ENCODE measurements at places on chromosomes 3 and 15.

GRCh38 chr15:24956111-24956838 lies 1.5 kb downstream of the SNRPN start:
- no peak for DNase-seq

GRCh38 chr3:128788268-128788869 lies 62.4 kb downstream of the RAB7A start:
- no peak for DNase-seq

GRCh38 chr3:134446800-134447199 lies 39.0 kb downstream of the ANAPC13 start:
- DNase-seq, result no peak

- no peak for DNase-seq
Measured at GRCh38 chr15:42139596-42139995, 16.8 kb downstream of the PLA2G4F start.

DNA sequence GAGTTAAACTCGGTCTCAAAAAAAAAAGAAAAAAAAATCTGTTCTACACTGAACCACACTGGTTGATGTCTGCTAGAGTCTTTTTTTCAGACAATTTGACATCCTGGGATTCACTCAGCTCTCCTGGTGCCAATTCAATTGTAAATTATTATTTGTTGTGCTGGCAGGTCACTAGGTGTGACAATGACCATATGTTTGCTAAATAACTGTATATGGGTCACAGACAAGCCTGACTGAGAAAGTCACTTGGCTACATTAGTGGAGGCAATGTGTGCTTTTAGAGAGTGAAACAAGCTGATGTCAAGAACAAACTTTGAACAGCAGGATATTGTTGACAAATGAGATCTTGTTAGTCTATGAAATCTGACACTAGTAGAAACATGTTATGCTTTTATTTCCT lies 1379.1 kb downstream of the ZPLD1 start:
- no peak for DNase-seq

DNA sequence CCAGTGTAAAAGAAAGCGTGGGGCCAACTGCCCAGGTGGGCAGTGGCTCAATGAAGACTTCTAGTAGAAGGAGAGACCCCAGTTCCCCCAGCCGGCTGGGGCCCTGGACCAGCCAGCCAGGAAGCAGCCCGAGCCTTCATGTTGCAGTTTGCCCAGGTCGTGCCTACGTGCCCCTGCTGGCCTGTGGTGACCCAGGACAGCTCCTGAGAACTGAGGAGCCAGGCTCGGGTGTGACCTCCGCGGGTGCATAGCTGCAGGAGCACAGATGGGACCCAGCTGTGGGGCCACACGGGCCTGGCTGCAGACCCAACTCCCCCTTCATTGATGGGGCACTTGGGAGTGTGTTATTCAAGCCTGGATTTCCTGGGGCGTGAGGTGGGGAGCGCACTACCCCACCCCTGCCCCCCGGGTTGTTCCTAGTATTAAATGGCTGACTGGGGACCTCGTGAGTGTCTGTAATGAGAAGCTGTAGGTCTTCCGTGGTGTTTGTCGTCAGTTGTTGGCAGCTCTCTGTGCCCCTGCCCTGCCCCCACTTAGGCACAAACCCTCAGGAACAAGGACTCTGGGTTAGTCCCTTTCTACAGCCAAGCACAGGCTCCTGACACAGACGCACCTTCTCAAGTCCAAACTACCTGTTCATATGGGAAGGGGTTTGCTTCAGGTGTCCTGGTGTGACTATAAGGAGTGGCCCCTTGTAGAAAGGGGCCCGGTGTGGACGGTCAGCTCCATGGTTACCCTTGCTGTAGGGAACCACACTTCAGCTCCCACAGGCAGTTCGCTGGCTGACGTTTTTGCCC lies 39.1 kb downstream of the IDH2 start:
- DNase-seq, result no peak

GRCh38 chr3:127390365-127391025 lies 102.6 kb upstream of the PRR20G start:
- no peak for DNase-seq

DNA sequence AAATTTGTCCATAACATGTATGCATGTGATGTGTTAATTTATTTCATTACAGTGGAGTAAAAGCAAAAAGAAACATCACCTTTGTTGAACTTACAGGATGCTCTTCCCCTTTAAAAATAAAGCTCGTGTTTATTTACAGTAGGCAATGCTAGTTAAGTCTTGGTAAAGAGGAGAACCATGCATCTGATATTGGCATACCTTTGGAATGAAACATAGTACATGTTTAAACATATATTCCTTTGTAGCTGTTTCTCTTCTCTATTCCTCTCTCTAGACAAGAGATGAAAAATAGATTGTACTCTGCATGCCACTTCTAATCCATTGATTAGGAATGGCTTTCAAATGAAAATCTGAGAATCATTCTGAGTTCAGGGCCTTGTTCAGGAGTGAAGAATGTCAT lies 374.9 kb upstream of the CNTN4 start:
- no peak for DNase-seq

DNA sequence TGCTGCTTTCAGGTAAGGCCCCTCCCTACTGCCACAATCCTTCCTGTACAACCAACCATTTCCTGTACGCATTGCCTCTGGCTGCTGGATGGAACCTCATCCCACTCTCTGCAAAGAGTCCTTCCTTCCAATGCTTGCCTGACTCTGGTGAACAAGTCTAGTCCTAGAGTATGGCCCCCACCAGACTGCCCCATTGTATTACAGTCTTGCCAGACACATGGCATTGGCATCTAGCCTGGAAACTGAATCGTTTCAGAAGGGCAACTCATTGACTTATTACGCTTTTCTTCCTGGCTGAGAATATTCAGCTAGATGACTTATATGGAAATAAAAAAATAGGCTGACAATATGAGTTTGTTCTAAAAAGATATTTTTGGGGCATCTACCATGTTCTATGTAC lies 170.3 kb downstream of the SUCLG2 start:
- DNase-seq, result no peak

GRCh38 chr3:190911382-190911781 lies 48.9 kb upstream of the GMNC start:
- DNase-seq, result no peak

DNA sequence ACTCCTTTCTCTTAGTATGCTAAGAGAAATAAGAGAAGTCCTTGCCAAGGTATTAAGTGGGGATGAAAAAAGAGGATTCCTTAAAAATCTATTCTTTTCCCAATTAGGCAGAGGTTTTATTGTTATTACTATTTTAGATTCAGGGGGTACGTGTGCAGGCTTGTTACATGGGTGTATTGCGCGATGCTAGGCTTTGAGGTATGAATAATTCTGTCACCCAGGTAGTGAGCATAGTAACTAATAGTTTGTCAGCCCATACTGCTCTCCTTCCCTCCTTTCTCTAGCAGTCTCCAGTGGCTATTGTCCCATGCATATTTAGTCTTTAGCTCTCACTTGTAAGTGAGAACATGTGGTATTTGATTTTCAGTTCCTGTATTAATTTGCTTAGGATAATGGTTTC lies 83.9 kb downstream of the LEKR1 start:
- DNase-seq, result no peak

- DNase-seq, result peak; percentile 70
Measured at GRCh38 chr15:70195587-70196305, 98.0 kb upstream of the TLE3 start.

GRCh38 chr15:38540510-38540909 lies 24.1 kb downstream of the RASGRP1 start:
- DNase-seq, result no peak

GRCh38 chr15:52559575-52559974 lies 9.3 kb downstream of the ARPP19 start:
- DNase-seq, result no peak

DNA sequence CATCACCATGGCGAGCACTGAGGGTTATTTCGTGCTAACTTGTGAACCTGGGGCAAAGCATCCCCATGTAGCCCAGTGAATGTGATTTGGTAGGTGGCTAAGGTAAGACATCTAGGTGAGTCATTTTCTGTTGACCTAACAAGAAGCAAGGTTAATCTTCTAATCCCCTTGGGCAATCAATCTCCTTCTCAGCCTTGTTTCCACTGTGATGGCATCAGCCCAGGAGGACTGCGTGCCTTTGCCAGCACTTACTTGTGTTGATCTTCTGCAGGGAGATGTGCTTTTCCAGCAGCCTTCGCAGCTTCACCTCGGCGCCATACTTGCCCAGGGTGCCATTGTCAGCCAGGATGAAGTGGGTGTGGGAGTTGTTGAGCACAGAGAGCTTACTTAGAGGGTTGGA lies 35.7 kb downstream of the TRPM1 start:
- no peak for DNase-seq

GRCh38 chr3:130386604-130387263 lies 41.3 kb downstream of the COL6A5 start:
- no peak for DNase-seq

DNA sequence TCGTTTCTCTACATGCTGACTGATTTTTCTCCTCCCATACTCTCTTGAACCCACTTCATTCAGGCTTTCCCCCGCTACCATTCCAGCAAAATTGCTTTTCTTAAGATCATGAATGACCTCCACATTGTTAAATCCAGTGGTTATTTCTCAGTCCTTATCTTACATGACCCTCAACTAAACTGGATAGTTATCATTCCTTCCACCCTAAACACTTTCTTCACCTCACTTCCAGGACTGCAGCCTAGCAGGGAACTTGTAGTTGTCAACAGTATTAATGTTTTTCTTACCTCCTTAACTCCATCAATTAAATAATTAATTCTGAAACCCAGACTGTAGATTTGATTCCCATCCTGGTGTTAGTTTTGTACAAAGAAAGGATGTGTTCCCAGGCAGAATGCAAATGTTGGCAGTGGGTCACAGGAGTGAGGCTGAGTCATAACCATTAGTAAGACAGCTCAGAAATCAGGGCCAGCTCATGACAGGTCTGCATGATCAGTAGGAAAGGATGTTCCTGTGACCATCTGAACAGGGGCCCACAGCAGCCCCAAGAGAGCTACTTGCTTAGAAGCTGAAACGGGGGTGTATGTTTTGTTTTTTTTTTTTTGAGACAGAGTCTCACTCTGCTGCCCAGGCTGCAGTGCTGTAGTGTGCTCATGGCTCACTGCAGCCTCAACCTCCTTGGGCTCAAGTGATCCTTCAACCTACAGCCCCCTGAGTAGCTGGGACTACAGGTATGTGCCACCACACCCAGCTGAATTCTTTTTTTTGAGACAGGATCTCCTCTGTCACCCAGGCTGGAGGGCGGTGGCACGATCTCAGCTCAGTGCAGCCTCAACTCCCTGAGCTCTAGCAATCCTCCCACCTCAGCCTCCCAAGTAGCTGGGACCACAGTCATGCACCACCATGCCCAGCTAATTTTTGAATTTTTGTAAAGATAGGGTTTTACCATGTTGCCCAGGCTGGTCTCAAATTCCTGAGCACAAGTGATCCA lies 9.1 kb downstream of the BCL2L10 start:
- DNase-seq, result peak; percentile 78

DNA sequence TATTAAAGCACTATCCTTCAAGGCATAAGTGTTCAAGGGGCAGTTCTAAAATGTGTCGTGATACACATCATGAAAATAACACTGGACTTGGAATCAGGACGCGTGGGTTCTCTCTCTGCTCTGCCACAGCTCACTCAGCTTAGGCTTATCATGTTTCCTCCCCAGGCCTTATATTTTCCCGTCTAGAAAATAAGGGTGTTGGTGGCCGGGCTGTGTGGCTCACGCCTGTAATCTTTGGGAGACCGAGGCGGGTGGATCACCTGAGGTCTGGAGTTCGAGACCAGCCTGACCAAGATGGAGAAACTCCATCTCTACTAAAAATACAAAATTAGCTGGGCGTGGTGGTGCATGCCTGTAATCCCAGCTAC lies 223.0 kb downstream of the OPA1 start:
- no peak for DNase-seq

DNA sequence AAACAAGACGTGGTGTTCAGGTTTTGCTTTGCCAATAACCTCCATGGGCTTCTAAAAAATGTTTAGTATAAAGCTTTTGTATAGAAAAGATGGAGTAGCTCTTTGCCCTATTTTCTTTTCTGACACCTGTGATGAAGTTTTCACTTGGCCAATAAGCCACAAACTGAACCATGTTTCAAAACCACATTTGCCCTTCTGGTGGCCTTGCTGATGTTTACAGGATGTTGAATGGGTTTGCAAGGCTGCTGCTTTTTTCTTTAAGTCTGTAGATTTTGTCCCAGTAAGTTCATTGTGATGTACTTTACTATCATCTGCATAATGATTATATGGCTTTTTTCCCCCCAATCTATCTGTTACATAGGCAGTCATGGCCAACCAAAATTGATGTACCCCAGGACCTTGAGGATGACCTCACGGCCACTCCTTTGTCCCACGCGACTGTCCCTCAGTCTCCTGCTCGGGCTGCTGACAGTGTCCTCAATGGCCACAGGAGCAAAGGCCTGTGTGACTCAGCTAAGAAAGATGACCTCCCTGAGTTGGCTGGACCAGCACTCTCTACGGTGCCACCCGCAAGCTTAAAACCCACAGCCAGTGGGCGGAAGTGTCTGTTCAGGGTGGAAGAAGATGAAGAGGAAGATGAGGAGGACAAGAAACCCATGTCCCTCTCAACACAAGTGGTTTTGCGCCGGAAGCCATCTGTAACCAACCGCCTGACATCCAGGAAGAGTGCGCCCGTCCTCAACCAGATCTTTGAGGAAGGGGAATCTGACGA lies 60.8 kb downstream of the SNRK start:
- DNase-seq, result no peak

DNA sequence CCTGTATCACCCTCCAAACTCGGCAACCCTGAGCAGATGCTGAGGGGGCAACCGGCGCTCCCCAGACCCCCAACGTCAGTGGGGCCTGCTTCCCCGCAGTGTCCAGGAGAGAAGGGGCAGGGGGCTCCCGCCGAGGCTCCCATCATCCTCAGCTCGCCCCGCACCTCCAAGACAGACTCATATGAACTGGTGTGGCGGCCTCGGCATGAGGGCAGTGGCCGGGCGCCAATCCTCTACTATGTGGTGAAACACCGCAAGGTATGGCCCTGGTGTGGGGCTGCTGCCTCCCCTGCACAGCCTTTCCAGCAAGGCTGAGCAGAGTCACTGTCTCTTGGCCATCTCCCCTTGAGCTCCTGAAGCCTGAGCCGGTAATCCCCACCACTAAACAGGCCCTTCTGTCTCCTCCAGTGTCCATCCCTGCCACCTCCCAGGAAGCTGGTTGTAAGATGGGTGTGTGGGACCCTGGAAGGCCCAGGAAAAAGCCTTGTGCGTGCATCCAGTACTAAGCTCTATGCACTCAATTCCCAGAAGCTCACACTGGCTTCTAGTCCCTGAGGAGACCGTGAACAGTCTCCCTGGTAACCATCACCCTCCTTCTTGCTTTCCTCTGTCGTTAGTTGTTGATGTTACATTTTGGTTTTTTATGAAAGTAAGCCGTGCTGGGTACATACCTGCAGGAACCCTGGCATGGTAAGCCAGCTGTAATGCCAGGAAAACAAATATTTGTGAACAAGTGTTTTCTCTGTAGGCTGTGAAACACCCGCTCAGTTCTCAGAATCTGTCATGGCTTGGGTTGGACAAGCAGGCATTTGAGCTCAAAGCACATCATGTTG lies 63.3 kb downstream of the BOC start:
- no peak for DNase-seq

- no peak for DNase-seq
Measured at GRCh38 chr3:71896751-71897150, 111.8 kb upstream of the PROK2 start.

DNA sequence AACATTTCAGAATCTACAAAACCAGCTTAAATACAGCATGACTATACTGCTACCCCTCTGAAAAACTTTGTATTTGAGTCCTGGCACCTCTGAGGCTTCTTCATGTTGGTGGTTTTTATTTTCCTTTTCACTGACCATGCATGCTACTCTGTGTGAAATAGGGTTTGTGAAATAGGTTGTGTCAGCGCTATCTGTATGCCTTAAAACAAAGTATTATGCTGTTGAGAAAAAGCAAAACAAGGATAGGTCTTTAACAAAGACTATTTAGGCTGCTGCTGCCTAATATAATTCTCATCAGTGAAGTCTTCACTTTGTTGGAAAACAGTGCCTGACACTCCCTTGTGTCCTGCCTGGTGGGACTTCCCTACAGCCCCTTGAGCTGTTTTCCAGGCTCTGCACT lies 28.7 kb upstream of the TRAK1 start:
- DNase-seq, result no peak
